ENCODE measurements at places on chromosomes 12 and 14.

DNA sequence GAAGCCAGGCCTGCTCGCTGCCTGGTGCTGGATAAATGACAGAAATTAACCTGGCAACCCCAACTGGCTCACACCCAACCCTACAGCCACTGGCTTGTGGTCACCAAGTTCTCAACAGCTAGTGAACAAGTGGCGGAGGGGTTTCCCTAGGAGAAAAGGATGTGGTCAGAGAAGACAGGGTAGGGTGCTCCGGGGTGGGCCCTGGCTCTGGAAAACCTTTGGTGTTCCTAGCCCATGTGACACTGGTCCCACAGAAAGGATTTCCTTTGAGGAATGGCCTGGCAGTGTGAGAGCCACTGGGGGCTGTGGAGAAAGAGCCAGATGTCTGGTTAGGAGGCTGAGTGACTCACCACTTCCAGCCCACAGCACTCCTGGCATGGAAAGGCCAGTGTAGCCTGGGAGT is 8.7 kb downstream of the SYNE3 start:
- no peak for DNase-seq

DNA sequence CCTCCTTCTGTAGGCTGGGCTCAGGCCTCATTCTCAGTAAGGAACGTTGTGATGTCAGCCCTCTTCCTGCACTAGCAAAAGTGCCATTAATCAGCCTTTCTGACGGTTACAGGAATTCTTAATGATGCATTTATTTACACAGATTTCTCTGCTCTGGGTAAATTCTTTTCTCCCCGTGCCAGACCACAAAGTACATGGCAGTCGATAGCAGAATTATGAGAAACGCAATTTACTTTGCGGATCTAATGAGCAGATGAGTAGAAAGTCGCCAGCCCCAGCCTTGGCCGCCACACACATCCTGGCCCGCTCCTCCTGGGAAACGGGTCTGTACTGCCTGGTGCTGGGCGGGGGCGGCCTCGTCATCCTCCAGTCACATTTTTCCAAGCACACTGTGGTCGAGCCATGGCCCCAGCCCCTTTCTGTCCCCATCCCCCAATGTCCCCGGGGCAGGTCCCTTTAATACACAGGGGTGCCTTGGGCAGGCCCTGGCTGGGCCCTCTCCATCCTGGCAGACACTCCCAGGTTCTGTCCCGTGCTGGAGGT is 25.9 kb downstream of the NOC4L start:
- DNase-seq: no peak

DNA sequence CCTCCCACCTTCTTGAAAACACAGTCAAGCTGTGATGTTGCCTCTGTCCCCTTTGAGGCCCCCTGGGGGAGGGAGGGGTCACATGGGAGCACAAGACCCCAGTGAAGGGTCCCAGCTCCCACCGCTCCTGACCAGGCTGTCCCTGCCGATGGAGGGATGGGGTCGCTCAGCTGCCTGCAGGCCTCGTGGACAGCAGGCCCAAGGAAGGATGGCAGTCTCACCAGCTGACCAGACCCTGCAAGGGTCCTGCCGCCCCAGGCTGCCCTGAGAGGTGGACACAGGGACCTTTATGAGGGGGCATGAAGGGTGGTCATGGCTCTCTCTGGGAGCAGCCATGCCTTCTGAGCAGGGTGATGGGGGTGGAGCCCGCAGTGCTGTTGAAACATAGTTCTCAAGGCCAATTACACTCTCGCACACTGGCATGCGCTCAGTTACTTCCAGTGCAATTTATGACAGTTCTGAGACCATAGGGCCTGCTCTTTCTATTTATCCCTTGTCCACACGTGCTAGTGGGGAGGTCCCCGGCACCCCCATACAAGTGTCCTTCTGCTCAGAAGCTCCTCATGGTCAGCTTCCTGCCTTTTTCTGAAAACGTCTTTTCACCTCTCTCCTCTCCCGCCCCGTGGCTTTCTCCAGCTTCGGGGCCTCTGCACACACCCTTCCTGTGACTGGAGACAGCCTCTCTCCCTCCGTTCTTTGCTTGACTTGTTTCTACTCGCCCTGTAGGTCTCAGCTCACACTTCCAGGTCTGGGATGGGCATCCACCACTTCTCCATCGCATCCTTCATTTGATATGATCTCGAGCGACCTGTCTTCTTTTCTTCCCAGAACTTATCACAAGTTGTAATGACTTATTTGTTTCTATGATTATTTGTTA is 313.1 kb downstream of the ADGRD1 start:
- no peak for DNase-seq

GRCh38 chr12:127509066-127509778 is 757.7 kb upstream of the TMEM132C start:
- no peak for DNase-seq

DNA sequence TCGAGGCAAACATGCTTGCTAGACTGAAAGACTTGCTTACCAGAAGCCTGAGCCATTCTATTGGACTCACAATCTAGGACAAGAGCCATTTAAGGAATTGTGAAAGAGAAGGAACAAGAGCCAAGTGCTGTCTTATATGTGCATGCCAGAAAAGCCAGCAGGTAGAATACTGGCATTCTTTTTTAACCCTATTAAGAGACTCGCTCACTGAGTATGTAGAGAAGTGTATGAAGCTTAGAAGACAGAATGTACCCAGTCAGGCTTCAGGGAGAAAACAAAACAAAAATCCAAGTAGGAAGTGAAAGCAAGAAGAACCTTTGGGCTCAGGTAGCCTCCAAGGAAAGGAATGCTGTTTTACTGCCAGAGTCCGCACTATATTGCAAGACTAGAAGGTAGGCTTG is 65.9 kb downstream of the DCAF5 start:
- no peak for DNase-seq

GRCh38 chr12:5451251-5451650 is 19.3 kb downstream of the NTF3 start:
- no peak for DNase-seq

GRCh38 chr14:74645756-74646470 is 33.9 kb upstream of the LTBP2 start:
- no peak for DNase-seq

DNA sequence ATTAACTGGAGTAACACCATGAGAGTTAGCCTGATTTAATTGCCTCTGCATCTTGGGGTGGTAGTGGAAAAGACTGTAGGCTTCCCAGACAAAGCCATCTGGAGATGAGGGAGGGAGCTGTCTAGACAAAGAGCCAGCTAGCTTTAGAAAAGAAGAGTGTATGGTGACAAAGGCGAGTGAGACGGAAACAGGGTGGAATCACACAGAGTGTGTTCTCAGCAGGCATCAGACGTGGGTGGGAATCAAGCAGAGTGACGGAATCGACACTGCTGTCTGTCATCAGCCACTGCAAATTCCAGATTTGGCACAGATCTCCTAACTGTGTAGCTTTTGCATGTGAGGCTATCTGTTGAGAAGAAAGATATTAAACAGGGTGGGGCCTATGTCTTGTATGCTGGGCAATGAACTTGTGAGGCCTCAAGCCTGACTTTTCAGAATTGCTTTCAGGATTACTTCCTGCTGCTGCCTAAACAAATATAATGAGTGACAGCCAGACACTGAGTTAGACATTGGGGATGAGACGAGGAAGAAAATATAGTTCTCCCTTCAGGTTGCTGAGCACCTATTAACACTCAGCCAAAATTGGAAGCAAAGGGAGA is 236.5 kb upstream of the GRIP1 start:
- DNase-seq: no peak

All from activated T-cell treated with anti-CD3 and anti-CD28 coated beads for 4 hours (primary cell).